ENCODE measurements at places on chromosomes 2 and 18.

DNA sequence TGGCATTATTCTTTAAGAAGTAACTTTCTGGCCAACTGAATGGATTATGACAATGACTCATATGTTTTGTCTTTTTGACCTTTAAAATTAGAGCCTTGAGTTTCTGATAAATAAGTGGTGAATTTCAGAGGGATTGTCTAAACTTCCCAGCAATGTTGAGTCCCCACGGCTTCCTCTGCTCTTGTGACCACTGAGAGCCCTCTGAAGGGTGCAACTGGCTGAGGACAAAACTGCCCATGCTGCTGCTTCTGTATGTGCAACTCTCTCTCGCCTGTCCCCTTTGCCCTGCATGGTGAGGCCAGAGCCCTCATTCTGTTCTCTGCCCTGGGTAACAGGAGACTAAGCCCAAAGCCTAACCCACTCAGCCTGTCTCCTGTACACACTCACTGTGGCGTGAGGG is 52.7 kb upstream of the SLC14A1 start:
- no peak for DNase-seq

DNA sequence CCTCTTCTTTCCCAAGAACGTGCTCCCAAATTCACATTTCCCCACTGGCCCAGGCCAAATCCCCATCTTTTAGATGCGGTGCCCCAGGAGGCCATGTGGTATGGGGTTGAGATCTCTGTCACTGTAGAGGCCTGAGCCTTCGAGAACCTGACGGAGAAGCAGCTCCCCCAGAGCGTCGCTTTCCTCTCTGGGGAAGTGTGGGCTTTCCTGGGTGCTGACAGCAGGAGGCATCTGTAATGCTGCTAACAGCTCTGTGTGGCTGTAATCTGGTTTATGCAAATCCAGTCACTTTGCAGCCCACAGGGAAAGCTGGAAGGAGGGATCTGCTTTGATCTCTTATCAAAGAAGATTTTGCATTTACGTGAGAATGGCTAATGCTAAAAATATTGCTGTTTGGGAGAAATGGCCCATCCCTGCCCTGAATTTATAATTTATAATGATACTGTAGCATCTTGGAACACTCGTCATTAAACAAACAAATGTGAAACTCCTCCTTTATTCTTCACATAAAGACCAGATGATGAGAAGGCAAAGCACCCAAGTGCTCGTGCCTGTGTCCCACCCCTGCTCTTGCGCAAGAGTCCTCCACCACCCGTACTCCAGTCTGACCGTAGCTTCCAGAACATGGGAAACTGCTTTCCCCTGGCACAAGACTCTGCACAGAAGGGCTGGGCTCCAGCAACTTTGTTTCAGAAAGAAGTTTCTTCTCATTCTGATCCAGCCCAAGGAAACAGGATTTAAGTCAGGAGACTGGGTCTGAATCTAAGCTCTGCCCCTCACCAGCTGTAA is 109.9 kb upstream of the EPC2 start:
- DNase-seq, result no peak

- DNase-seq, result no peak
Measured at GRCh38 chr2:108560241-108560811, 26.1 kb downstream of the LIMS1 start.

GRCh38 chr2:127637725-127638252 is 8.2 kb upstream of the GPR17 start:
- DNase-seq, result no peak

GRCh38 chr2:24659862-24660261 is 133.3 kb downstream of the PTRHD1 start:
- no peak for DNase-seq
